A673 (cell line): ENCODE measurements at places on chromosomes 13 and 19. TPM values are rescaled to one million over a fixed set of nuclear protein-coding genes. Genes with fewer than 3 reads are reported as not detected.

DNA sequence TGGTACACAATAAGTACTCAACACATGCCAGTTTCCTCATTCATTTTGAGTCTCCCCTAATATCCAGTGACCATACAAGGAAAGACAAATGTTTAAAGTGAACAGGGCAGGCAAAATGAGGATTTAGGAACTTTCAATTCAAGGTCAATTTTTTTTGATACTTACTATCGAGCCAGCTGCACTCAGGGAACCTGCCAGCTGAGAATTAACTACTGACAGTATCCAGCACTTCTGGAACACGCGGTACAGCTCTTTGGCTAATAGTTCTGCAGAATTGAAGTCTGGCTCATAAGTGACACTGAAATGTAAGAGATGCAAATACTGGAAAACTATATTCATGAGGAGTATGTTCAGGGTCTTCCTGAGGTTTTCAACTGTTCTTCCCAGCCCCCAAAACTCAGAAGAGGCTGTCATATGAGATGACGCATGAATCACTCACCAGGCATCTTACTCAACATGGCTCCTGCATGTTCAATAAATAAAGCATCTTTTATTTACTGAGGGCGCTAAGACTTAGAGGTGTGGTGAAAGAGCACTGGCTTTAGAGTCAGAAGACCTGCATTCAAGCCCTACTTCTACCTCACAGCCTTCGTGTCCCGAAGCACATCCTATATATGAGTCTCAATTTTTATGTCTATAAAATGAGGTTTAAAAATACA is 25.6 kb downstream of the RUBCNL start:
- H3K4me3 ChIP-seq: no peak overlapping the region
- peaks cover 97% of the 10 kb centered on the region for H3K36me3 ChIP-seq
- no peak for DNase-seq
- H3K4me1 ChIP-seq: no peaks in the 10 kb centered on the region
- H3K27me3 ChIP-seq: no peaks in the 10 kb centered on the region

GRCh38 chr13:32278426-32278825 is 36.7 kb downstream of the ZAR1L start:
- no peaks in the 10 kb centered on the region for H3K27me3 ChIP-seq
- H3K36me3 ChIP-seq: no peaks in the 10 kb centered on the region
- H3K4me3 ChIP-seq: no peak overlapping the region
- H3K4me1 ChIP-seq: no peaks in the 10 kb centered on the region
- no peak overlapping the region for H3K27ac ChIP-seq

GRCh38 chr13:112141643-112142400 is 74.9 kb downstream of the SOX1 start:
- no peak overlapping the region for H3K27ac ChIP-seq
- no peak for DNase-seq
- H3K4me1 ChIP-seq: no peaks in the 10 kb centered on the region
- H3K27me3 ChIP-seq: peaks cover 11% of the 10 kb centered on the region
- H3K4me3 ChIP-seq: no peak overlapping the region
- no peaks in the 10 kb centered on the region for H3K36me3 ChIP-seq

DNA sequence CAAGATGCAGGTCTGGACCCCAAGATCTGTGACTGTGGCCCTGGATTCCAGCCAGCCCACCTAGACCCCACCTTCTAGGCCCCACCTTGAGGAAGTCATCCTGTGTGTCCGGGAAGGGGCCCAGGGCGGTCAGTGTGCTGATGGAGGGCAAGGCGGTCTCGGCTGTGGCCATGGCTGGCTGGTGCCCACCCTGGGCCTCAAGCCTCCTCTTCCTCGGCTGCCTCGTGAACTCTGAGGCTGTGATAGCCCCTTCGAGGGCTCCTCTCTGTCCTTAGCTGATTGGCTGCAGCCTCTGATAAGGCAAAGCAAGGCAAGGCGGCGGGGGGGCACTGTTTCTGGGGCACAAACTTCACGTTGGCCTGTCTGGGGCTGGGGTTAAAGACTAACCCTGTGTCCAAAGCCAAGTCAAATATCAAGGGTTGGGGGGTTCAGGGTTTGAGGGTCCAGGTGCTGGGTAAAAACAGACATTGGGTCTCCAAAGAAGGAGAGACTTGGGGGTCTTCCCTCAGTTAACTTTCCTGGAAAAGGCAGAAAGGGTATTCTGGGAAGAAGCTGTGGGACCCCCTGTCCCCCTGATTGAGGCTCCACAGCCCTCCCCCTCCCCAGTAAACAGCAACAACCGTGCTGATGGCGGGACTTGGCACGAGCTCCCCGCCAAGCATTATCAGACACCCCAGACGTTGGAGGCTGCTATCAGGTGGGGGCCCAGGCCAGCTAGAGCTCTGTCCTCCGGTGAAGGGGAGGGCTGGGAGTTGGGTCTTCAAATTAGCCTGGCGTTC is at the start of gene KLF1:
Gene KLF1, minus strand, starts transcription at position 233 of the 779 bp plus-strand sequence. Its CDS starts 61 bp downstream, at position 172.
- H3K4me3 ChIP-seq: peak within 1 kb of the TSS; percentile 46
- no peaks in the 10 kb centered on the region for H3K36me3 ChIP-seq
- peaks cover 9% of the 10 kb centered on the region for H3K4me1 ChIP-seq
- H3K27ac ChIP-seq: no peak within 1 kb of the TSS
- no peak for DNase-seq
- no peaks in the 10 kb centered on the region for H3K27me3 ChIP-seq

DNA sequence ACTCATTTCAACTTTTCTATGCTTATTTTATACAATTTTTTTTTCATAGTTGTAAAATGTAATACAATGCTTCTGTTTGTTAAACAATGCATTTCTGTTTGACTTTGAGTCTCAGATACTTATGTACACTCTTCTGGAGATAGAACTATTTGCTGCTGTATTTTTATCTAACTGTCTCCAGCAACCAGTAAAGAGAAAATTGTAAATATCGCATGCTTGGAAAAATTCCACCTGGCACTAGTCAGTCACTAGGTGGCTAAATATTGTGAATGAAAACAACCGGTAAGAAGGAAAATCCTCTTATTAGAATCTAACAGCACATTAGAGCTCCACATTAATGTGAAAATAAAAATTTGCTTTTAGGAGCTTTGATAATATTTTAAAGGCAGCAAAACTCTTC is 876.5 kb downstream of the PCDH9 start:
- H3K4me3 ChIP-seq: no peak overlapping the region
- no peaks in the 10 kb centered on the region for H3K36me3 ChIP-seq
- H3K4me1 ChIP-seq: no peaks in the 10 kb centered on the region
- H3K27ac ChIP-seq: no peak overlapping the region

- no peak within 1 kb of the TSS for H3K4me3 ChIP-seq
- no peak within 1 kb of the TSS for H3K27ac ChIP-seq
- no peaks in the 10 kb centered on the region for H3K27me3 ChIP-seq
Measured at GRCh38 chr19:58352760-58353671, at the start of gene A1BG. Gene A1BG, minus strand, starts transcription at chr19:58353492. Its CDS starts 55 bp downstream, at chr19:58353437.

GRCh38 chr13:44237276-44237767 is 136.3 kb upstream of the SERP2 start:
- no peak overlapping the region for H3K27ac ChIP-seq
- peaks cover 6% of the 10 kb centered on the region for H3K4me1 ChIP-seq
- peak; percentile 61 for DNase-seq
- no peak overlapping the region for H3K4me3 ChIP-seq

- no peaks in the 10 kb centered on the region for H3K4me1 ChIP-seq
- no peak overlapping the region for H3K4me3 ChIP-seq
- no peaks in the 10 kb centered on the region for H3K36me3 ChIP-seq
- H3K27me3 ChIP-seq: peaks cover 21% of the 10 kb centered on the region
Measured at GRCh38 chr13:70784207-70784989, 676.1 kb upstream of the KLHL1 start.

DNA sequence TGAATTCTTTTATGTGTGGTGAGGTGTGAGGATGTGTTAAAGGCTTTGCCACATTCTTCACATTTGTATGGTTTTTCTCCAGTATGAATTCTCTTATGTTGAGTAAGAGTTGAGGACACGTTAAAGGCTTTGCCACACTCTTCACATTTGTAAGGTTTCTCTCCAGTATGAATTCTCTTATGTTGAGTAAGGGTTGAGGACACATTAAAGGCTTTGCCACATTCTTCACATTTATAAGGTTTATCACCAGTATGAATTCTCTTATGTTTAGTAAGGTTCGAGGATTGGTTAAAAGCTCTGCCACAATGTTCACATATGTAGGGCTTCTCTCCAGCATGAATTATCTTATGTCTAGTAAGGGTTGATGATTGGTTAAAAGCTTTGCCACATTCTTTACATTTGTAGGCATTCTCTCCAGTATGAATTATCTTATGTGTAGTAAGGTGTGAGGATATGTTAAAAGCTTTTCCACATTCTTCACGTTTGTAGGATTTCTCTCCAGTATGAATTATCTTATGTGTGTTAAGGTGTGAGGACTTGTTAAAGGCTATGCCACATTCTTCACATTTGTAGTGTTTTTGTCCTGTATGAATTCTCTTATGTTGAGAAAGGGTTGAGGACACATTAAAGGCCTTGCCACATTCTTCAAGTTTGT is 27.1 kb downstream of the ZNF724 start:
- H3K27me3 ChIP-seq: no peaks in the 10 kb centered on the region
- H3K4me1 ChIP-seq: no peaks in the 10 kb centered on the region
- H3K27ac ChIP-seq: no peak overlapping the region
- DNase-seq: no peak

DNA sequence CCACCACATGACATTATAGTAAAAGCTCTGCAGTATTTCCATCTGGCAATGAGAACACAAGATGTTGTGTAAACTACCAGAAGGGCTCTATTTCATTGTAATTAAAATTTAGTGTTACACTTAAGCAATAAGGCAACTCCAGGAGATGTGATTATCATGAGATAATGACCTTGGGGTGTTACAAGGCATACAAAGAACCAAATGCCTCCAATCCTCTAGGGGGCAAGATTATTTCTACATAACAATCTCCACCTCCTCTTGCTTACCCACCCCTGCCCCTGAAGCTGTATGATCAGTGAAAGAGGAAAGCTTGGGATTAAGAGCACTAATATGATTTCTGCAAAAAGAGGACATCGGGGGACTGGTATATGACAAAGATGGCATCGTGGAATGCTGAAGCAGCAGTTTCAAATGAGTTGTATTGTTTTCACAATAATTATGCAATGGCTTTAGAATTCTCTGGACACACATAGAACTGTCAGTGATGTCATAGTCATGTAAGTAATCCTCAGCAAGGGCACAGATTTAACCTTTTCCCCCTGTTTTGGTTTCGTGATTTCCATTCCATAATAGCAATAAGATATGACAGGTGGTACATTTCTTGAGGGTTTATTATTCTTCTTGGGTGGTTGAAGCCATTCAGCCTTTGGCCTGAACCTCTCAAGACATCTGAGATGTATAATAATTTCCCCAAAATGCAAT is 295.3 kb downstream of the MZT1 start:
- H3K36me3 ChIP-seq: no peaks in the 10 kb centered on the region
- DNase-seq: peak; percentile 3
- H3K27me3 ChIP-seq: peaks cover 41% of the 10 kb centered on the region
- H3K4me3 ChIP-seq: no peak overlapping the region
- no peaks in the 10 kb centered on the region for H3K4me1 ChIP-seq
- no peak overlapping the region for H3K27ac ChIP-seq

DNA sequence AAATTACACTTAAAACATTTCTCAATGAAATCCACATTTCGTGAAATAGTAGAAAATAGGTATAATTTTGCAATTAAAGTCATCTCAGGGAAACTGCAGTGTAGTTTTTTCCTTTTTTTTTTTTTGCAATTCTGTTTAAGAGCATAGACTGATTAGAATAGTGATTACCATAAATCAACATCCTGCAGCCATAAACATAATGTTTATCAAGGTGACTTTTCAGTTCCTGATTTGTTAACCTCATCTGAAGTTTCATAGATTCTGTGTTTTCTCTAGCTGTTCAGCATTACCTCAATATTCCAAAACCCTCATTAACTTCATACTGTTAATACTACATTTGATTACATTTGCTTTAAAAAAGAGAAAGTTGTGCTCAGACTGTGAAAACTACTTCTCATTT is 286.3 kb upstream of the DACH1 start:
- H3K27me3 ChIP-seq: peaks cover 36% of the 10 kb centered on the region
- no peaks in the 10 kb centered on the region for H3K4me1 ChIP-seq
- no peaks in the 10 kb centered on the region for H3K36me3 ChIP-seq
- no peak overlapping the region for H3K27ac ChIP-seq
- no peak for DNase-seq

GRCh38 chr13:95239283-95239682 is 62.0 kb downstream of the ABCC4 start:
- H3K4me1 ChIP-seq: peaks cover 3% of the 10 kb centered on the region
- H3K27me3 ChIP-seq: no peaks in the 10 kb centered on the region
- peaks cover 3% of the 10 kb centered on the region for H3K36me3 ChIP-seq
- DNase-seq: no peak

DNA sequence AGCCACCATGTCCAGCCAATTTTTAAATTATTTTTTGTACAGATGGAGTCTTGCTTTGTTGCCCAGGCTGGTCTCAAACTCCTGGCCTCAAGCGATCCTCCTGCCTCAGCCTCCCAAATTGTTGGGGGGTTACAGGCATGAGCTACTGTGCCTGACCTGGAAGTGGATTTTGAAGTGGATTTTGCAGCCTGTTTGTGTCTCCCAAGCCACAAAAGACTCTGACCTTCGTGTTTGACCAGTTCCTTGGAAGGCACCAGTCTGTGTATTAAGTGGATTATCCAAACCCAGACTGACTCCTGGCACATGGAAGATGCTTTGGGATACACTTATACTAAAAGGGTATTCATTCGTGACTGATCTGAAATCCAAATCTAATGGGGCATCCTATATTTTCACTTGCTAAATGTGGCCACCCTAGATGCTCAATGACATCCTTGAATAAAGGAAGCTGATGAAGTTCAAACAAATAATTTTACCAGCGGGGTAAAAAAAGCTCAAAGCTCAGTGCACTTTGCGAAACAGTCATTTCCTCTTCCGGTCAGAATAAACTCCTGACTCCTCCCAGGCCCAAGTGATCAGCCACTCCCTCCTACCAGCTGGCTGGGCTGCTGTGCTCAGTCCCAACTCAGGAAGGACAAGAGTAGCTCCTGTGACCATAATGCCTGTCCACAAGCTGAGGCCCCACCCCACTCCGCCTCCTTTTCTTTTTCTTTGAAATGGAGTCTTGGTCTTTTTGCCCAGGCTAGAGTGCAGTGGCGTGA is 32.6 kb upstream of the GATAD2A start:
- H3K4me3 ChIP-seq: no peak overlapping the region
- DNase-seq: no peak
- no peak overlapping the region for H3K27ac ChIP-seq
- peaks cover 5% of the 10 kb centered on the region for H3K4me1 ChIP-seq
- no peaks in the 10 kb centered on the region for H3K27me3 ChIP-seq

DNA sequence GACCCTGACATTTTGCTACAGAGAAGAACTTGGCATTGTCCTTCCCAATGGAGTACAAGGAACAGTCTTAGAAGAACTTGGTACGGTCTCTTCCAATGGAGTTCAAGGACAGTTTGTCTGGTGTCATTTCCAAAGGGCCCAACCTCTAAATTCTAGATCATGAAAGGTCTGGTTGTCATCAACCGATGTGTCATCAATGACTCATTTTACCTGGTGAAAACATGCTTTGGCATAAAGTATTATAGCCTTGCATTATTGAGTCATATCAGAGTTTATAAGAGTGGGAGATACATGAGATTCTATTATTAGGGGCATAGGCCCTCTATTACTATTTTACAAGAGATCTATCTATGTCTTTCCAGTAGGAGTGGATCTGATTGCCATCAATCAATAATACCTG is 4.3 kb downstream of the CYP2B6 start:
- H3K4me3 ChIP-seq: no peak overlapping the region
- no peaks in the 10 kb centered on the region for H3K27me3 ChIP-seq
- no peak for DNase-seq

The NLRP9 gene
- total RNA-seq: not detected in 2 replicates

The KEAP1 gene
- total RNA-seq: 112 TPM in 2 replicates

The RPS19 gene
- 2,479 and 2,559 TPM in 2 replicates for total RNA-seq

The PGLYRP2 gene
- 3.5 and 4.7 TPM in 2 replicates for total RNA-seq

The HS6ST3 gene
- total RNA-seq: not detected in 2 replicates

The OR4F17 gene
- total RNA-seq: not detected in 2 replicates

The CALR3 gene
- total RNA-seq: not detected in 2 replicates

The CPB2 gene
- total RNA-seq: 5.0 and 5.5 TPM in 2 replicates

The CEBPA gene
- total RNA-seq: 1.4 TPM in 2 replicates

The SOX1 gene
- total RNA-seq: 47.7 and 56.6 TPM in 2 replicates
